Tibial artery (tissue), 4 donors: ENCODE measurements at places on chromosomes 16 and 17.

GRCh38 chr17:42774066-42774745 is 957 bp downstream of the VPS25 start:
- DNase-seq: no peak

- peak; percentile 71 for DNase-seq
These were observed 21.9 kb downstream of the PLEKHG4 start for GRCh38 chr16:67301080-67301782.

GRCh38 chr17:2433696-2434095 is 32.8 kb upstream of the MNT start:
- DNase-seq: no peak

GRCh38 chr16:88014252-88014781 is 63.1 kb downstream of the BANP start:
- peak; percentile 37 for DNase-seq

- DNase-seq: peak; percentile 54
These were observed 160.6 kb upstream of the RPL38 start for GRCh38 chr17:74042744-74043486.

- DNase-seq: no peak
These were observed 33.3 kb upstream of the METTL9 start for GRCh38 chr16:21565861-21566669.

- no peak for DNase-seq
These were observed 50.5 kb downstream of the GPR139 start for GRCh38 chr16:20023190-20023589.

GRCh38 chr17:75352079-75352569 is 53.4 kb downstream of the GRB2 start:
- no peak for DNase-seq

DNA sequence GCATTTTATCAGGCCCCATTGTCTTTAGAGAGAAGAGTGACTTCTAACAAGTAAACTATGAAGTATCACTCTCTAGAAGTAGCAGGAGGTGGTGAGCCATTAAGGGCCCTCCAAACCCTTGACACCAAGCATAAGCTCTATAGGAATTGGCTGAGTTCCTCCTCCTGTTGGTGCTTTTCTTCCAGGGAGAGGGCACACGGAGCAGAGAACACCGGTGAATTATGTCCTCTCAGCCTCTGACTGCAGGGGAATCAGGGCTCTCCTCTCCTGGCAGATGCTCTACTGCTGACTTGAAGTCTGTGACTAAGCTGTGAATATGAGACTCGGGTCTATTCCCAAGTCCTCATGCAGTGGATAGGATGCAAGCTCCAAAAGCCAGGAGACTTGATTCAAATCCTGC is 32.3 kb downstream of the CHD9 start:
- DNase-seq: no peak
